ENCODE measurements at places on chromosomes 12 and 14.

DNA sequence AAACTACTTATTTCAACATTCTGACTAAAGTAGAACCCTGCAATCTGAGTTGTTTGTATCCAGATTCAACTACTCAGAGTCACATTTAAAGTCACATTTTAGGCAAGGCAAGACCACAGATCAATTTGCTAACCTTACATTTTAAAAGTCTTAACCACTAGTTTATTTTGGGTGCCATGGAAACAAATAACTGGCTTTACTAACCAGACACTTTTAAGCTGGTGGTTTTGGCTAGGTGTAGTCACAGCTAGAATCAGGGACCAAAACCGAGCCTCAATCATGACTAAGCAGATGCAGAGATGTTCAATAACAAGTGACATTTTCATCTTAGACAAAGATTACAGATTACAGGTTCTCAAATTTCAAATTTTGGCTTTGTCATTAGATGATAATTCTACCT lies 115.3 kb downstream of the PDE6H start:
- no peak for DNase-seq

DNA sequence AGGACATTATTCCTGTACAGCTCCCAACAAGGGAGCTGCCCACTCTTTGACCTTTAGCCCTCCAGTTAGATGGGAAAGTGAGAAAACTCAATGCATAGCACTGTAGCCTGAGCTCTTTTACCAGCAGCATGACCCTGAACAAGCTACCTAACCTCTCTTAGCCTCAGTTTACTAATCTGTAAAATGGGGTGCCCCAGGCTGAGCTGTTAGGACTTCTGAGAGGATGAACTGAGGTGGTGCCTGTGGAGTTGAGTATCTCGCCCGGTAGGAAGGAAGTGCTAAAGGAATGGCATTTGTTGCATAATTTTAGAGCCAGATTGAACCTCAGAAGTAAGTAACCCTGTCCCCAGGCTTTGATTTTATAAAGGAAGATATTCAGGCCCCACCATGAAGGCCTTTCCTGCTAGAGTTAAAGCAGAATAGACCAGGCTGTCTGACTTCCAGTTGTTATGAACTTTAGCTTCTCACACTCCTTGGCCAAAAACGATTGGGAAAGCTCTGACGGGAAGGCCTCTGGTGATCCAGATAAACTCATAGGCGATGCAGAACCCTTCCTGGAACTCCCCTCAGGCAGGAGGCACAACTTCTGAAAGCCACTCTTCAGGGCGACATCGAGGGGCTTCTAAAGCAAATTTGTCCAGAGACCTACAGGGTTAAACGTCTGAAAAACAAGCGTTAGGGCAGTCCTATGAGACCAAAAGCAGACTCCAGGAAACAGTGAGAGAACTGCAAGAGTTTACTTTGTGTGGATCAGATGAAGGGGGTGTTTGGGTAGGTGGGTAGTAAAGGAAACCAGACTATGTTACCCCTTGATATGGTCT lies 2.5 kb upstream of the SERPINA10 start:
- no peak for DNase-seq

- DNase-seq, result no peak
These were observed 10.5 kb downstream of the SERPINA6 start for GRCh38 chr14:94312481-94313246.

GRCh38 chr14:83379436-83379835 lies 1845.8 kb upstream of the SEL1L start:
- DNase-seq, result no peak

GRCh38 chr12:6235499-6235898 lies 35.3 kb downstream of the CD9 start:
- no peak for DNase-seq

GRCh38 chr14:89207925-89208328 lies 209.1 kb downstream of the FOXN3 start:
- no peak for DNase-seq

DNA sequence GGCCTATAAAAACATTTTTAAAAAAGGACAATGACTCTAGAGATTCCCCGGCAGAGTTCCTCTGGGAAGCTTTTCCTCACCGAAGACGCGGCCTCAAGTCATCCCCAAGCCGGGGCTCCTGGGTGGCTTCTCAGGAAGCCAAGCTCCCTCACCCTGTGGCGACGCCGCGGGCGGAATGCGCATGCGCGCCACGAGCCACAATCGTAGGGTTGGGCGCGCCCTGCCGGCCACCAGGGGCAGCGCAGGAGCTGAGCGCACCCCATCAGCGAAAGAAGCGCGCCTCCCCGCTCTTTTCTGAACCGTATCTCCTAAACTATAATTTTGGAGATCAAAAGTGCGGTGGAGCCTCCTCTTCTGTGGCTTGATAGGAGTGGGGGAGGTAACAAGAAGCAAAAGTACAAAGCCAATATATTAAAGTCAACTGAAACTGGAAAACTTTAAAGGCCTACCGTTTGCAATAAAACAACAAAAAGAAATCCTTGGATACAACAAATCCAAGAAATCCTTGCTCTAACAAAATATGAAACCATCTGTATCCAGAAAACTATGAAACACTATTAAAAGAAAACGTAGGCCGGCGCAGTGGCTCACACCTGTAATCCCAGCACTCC lies 17.4 kb upstream of the CHFR start:
- peak; percentile 91 for DNase-seq

- peak; percentile 12 for DNase-seq
These were observed 48.7 kb downstream of the NEUROD4 start for GRCh38 chr12:55068416-55069010.

DNA sequence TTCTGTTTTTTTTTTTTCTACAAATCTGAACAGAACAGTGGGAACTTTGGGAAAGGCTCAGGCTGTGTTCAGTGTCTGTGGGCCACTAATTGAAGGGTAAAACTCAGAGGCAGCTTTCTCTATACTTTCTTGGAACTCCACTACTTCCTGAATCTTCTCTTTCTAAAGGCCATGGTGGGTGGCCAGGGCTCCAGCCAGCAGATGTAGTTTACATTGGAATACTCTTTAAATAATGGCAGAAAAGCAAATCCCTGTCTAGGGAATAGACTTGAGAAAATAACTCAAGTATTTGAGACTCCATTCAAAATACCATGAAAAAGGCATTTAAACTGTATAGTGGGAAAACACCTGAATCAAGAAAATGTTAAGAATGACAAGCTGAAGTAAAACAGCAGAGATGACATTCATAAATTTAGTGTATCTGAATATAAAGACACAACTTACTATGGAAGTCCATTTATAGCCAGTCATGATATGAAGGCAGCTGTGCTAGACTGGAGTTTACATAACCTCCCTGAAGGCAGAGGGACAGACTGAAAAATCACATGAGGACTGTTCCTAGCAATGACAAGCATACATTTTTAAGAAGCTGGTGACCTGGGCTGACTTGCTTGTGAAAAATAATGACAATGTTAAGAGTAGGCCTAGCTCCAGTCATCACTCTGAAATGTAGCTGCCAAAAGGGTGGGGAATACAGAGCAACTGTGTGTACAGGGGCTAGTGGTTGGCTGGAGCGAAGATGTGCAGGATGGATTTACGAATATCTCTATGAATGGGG lies 168.6 kb downstream of the STXBP6 start:
- DNase-seq, result no peak

DNA sequence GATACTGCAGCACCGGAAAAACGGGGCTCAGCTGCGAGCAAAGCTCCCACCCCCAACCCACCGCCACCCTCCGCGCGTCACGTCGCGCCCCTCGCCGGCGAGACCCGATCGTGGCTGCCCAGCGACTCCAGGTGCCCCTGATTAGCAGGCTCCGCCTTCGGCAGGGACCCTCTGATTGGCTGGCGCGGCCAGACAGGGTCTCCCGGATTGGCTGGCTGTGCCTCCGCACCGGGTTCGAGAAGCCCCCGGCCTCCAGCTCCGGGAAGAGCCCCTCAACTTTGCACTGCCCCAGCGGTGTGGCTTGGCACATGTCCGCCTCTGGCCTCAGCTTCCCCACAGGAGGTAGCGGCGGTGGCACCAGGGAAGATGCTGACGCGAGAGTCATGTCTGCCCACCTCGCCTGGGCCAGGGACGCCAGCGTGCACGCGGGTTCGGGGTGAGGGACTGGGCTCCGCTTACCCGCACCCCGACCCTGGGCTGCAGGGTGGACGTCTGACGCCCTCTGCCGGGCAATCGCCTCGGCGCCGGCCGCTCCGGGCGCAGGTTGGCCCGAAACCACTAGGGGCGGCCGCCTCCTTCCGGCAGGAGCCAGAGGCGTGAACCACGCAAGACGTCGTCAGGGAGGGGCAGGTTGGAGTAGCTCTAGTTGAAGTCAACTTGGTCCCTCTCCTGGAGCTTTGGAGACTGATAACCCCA lies 498 bp upstream of the RHOF start:
- DNase-seq, result peak; percentile 99

DNA sequence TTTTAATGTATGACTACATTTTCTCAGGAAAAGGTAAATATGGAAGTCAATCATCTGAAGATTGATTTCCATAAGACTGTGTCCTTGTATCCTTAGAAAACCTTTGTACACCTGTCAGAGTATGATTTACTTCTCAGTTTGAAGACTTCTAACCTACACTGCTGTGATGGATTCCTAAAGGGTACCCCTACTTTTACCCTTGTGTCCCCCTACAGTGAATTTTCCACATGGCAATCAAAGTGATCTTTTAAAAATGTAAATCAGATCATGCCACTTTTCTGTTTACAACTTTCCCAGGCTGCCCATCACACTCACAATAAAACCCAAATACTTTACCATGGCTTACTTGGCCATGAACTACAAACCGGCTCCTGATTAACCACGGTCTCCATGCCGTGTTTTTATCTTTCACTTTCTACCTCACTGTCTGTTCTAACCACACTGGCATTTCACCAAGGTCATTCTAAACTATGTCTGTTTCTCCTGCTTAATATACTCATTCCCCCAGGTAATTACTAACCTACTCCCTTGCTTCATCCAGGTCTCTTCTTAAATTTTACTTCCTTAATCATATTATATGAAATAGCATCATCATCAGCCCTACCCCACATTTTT lies 8.1 kb downstream of the DNAI7 start:
- peak; percentile 17 for DNase-seq

Measured in stimulated activated naive CD8-positive, alpha-beta T cell treated with anti-CD3 and anti-CD28 coated beads, Interleukin-15, amount 100 ng/mL, for 72 hours (primary cell).